ENCODE measurements at places on chromosomes 3 and 15.
A peak's percentile ranks its signal among the peaks of the same experiment; 100 is the strongest.

GRCh38 chr3:43248185-43248583, 38.2 kb upstream of the SNRK start:
- no peak for DNase-seq

DNA sequence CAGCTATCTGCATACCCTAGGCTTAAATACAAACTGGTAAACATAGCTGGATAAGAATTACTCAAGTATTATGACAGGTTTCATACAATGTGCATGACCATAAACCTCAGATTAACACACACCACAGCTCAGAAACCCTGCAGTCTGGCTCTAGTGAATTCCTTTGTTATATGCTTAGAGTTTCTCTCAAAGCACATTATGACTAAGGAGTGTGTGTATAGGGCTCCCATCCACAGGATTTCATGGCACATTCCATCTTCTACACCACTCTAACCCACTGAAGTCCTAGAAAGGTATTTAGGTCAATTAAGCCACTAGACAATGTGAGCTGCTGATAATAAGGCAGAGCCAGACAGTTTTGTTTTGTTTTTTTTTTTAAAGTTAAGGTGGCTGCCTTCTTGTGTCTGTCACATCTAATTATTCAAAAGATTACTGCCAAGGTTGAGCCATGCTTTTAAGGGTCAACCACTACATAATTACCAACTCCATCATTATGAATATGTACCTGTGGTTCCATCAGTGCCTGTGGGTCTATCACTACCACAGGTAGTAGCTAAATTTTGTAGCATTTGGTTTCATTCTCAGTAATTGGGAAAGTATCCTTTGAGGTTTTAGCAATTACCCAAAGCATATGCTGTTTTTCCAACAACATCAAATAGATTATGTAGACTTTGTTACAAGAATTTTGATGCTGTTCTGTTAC, 107.0 kb downstream of the ALCAM start:
- no peak for DNase-seq

DNA sequence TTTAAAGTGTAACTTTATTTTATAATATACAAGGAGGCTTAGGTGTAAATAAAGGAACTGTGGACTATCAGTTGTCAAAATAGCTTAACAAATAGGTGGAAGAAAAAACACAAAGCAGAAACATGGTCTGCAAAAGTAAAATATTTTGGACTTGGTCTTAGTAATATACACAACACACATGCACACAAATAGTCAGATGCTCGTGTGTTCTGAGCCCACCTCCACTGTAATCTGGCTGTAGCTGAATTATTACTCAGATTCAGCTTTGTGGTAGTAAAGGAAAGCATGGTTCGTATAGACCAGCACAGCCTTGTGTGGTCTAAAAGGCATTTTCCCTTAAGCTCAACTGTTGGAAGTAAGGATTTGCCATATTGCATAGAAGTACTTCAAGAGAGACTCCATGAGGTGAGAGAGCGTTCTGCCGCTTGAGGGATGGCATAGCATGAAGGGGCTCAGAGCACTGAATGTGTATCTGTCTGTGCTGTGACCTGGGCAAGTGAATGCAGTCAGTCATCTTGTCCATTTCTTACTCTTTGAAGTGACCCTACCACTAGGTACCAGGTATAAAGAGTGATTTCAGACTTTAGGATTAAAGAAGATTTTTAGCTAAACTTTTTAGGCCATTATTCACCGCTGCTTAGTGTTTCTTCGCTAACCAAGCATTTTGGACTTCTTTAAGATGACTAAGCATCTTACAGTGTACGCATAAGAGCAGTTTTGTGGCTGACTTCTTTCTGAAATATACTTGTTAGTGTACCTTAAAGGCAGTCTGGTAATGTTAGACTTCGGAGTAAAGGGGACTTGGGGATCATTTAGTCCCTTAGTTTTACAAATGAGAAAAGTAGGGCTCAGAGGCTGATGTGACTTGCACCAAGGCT, 15.2 kb downstream of the TPM1 start:
- DNase-seq, result no peak

DNA sequence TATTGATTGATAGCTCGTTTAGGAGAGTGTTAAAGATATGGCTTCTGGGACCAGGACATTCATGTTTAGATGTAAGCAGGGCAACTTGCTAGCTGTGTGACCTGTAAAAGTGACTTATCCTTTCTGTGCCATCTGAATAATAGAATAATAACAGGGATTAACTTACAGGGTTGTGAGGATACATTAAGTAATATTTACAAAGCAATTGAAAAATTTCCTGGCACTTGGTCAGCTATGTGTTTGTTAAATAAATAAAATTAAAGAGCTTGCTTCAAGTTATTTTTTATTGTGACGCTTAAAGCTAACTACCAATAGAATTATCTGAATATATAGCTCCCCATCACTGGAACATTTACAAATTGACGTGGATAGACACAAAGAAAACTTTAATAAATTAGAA, 287.9 kb upstream of the CDIN1 start:
- no peak for DNase-seq

GRCh38 chr3:62569609-62570008, 196.3 kb upstream of the FEZF2 start:
- DNase-seq, result no peak

- no peak for DNase-seq
Measured at GRCh38 chr3:69020424-69020823, 6.9 kb upstream of the EOGT start.

DNA sequence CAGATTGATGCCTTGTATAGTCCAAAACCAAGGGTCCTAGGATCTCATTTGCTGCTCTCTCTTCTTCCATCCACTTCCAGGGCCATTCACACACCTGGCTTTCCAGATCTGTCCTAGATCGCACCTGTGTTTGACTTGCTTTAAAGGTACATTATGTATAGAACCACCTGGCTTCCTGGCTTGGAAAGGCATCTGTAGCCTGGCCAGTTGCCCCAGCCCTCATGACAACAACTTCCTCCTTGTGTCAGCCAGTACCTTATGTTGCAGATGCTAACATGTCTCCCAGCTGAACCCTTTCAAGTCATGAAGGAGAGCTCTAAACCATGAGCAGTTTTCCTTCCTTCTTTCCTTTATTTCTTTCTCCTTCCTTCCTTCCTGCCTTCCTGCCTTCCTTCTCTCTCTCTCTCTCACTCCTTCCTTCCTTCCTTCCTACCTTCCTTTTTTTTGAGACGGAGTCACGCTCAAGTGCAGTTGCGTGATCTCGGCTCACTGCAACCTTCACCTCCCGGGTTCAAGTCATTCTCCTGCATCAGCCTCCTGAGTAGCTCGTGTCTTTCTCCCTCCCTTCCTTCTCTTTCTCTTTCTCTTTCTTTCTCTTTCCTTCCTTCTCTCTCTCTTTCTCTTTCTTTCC, 2.5 kb upstream of the HTR3C start:
- no peak for DNase-seq

GRCh38 chr15:93168910-93169309, 79.9 kb upstream of the RGMA start:
- DNase-seq, result no peak

DNA sequence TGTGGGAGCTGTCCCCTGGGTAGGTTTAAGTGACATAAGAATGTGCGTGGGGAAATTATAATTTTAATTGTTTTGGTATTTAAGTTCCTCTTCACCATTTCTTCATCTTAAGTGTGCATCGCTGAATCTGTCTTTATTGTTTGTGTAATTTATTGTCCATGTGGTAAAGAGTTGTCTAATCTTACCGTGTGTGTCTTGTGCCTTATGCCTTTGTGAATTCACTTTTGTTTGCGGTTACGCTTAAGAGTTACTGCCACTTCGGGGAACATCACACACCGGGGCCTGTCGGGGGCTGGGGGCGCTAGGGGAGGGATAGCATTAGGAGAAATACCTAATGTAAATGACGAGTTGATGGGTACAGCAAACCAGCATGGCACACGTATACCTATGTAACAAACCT, 767 bp downstream of the WDR48 start:
- DNase-seq, result peak; percentile 32

GRCh38 chr15:39850436-39850835, 67.8 kb upstream of the FSIP1 start:
- DNase-seq, result no peak

- no peak for DNase-seq
Measured at GRCh38 chr3:15428539-15428938, 1.1 kb downstream of the EAF1 start.

GRCh38 chr3:73086071-73086494, 24.6 kb downstream of the EBLN2 start:
- DNase-seq, result peak; percentile 51

- peak; percentile 28 for DNase-seq
Measured at GRCh38 chr3:30475038-30475808, 131.2 kb upstream of the TGFBR2 start.

GRCh38 chr15:36109943-36110658, 469.3 kb upstream of the CDIN1 start:
- DNase-seq, result no peak

GRCh38 chr3:58093574-58094195, 85.5 kb downstream of the FLNB start:
- no peak for DNase-seq

DNA sequence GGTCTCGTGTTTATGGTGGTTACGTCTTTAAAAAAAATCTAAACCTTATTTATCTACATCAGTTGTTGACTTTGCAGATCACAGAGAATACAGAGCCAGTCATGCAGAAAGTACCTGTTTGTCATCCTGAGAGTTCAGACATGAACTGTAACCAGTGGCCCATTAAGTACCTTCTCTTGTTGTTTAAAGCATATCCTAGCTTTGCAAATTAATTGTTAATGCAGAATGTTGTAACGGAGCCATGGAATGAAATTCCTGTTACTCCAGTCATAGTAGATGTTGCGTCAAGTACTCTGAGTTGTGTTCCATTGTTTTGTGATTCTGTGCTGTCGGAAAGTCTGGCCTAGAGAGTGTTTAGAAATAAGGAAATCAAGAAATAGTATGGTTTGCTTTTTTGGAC, 205.2 kb downstream of the RBMS3 start:
- DNase-seq, result no peak

DNA sequence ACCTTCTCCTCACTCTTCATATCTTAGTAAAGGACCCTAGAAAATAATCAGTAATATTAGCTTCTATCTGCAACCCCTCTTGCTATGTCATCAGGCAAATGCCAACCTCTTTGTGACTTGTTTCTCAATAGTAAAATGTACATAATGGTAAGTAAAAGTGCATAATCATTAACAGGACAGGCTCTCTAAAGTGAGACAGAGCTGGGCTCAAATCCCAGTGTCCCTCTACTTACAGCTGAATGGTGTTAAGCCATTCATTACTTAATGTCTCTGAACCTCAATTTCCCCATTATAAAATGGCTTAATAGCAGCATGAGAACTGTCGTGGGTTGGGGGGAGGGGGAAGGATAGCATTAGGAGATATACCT, 62.6 kb upstream of the ATP11B start:
- no peak for DNase-seq

DNA sequence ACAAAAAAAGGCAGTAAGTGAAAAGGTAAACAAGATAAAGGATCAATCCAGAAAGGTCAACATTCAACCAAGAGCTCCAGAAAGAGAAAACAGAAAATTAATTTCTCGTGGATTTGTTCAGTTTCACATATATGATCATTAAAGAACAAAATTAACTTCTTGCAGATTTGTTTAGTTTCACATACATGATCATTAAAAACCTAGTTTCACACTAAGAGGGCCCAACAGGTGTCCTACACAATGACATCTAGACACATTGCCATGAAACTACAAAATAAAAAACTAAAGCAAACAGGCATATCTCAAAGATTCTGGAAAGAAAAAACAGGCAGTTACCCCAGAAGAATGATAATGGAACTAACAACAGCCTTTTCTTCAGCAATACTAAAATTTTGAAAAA, 22.1 kb downstream of the PHC3 start:
- DNase-seq, result no peak

- DNase-seq, result no peak
Measured at GRCh38 chr3:53196575-53197407, 35.8 kb downstream of the PRKCD start.

DNA sequence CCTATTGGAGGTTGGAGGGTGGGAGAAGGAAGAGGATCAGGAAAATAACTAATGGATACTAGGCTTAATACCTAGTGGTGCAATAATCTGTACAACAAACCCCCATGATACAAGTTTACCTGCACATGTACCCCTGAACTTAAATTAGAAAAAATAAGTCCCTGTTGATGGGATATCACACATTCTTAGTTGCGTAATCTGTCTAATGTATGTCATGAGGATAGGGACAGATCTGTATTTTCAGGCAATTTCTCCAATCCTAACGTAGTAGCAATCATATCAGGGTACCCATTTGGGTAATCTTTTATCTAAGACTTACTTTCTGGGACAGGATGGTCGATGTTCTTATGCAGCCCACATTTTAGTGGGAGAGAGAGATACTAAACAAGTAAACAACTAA, 239.1 kb upstream of the AZI2 start:
- DNase-seq, result no peak

DNA sequence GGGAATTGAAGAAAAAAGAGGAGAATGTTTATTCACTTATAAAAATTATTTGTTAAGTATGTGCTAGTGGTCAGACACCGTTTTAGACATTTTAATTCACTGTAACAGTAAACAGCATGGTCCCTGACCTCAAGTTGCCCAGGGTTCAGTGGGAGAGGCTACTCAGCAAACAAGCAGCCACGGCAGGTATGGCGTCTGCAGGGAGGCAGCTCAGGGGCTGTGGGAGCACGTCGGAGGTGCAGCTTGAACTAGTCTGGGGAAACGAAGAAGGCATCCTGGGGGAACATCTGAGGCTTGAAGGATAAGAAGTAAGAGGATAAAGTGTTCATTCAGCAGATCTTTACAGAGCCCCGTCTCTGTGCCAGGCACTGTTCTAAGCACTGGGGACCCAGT, 66.0 kb downstream of the CRTC3 start:
- no peak for DNase-seq

DNA sequence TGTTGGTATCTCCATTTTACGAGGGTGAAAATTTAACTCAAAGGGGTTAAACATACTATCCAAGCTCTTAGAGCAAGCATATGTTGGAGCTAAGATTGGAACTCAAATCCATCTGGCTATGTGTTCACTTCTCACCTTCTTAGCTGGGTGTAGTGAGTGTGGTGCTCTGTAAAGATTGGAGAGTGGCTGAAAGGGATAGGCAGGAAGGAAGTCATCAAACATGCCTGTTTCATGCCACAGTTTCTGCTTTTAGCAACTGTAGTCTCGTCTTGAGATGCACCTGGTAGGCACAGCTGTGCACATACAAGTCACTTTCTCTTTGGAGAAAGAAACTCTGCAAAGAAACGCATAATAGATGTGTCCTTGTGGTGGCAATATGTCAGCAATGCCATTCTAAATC, 189.1 kb upstream of the MDFIC2 start:
- no peak for DNase-seq

DNA sequence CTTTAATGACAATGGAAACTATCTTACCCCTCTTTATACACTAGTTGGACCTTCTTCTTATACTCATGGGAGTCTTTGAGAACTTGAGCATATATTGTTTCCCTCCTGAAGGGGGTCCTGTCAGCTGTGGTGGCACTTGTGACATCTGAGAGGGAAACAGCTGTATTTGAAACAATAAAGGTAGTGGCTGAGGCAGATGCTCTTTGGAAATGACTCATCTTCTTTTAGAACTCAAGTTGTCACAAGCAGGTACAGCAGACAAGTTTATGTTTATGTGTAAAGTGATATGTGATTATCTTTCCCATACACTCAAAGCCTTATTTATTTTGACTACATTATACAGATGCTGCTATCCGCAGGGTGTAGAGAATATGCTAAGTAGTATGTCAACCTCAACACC, 220.0 kb upstream of the GRM7 start:
- peak; percentile 9 for DNase-seq

Data from GM13977 (cell line).